ENCODE measurements at places on chromosomes 11 and 22. TPM values are rescaled to one million over a fixed set of nuclear protein-coding genes. Genes with fewer than 3 reads are reported as not detected.

GRCh38 chr11:94834911-94835593 lies 66.9 kb downstream of the AMOTL1 start:
- DNase-seq, result no peak

DNA sequence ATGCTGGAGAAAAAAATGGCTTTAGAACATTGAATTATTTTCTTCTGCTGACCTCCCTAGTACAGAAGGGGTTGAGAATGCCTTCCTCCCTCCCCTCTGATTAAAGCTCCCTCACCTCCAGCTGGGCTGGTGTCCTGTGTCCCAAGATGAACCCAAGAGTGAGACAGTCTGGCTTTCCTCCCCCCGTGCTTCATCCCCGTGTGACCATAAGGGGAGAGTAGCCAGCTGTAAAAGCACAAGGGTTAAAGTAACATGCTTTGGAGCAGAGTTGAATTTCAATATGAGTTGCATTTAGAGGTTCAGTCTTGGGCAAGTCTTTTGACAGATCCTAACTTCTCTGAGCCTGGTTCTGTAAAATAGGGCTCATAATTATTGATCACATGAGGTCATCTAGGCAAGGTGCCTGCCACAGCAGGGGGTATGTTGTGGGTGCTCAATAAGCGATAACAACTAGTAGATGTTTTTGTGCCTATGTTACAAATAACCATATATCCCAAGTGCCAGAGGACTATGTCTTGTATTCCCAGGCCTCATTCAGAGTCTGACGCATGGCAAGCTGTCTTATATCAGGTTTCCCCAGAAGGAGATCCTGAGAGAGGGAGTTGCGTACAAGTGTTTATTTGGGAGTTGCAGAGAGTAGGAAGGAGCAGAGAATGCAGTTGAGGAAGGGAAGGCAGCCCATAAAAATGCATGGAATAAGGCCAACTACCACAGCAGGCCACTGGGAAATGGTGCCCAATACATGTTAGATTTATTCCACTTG lies 4.1 kb downstream of the PRG2 start:
- DNase-seq, result no peak

DNA sequence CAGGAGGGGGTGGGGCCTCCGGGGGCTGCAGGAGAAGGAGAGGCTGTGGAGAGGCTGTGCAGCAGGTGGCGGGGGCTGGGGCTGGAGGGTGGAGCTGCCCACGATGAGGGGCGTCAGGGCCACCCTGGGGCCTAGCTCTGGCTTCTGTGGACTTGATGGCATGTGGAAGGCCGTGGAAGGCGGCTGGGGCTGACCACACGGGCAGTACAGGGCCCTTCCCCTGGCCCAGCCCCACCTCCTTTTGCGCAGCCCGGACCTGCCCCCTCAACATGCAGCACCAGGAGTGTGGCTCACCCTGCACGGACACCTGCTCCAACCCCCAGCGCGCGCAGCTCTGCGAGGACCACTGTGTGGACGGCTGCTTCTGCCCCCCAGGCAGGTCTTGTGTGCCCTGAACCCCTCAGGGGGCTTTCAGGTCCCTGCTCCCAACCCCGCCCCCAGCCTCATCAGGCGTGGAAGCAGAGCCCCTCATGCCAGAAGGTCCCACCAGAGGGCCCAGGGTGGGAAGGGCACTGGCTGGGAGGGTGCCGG lies 6.1 kb downstream of the MUC5B start:
- DNase-seq, result peak; percentile 39

- DNase-seq, result no peak
Measured at GRCh38 chr11:47377571-47378009, 757 bp downstream of the SPI1 start.

- DNase-seq, result peak; percentile 55
Measured at GRCh38 chr11:2202071-2202899, 30.7 kb upstream of the TH start.

DNA sequence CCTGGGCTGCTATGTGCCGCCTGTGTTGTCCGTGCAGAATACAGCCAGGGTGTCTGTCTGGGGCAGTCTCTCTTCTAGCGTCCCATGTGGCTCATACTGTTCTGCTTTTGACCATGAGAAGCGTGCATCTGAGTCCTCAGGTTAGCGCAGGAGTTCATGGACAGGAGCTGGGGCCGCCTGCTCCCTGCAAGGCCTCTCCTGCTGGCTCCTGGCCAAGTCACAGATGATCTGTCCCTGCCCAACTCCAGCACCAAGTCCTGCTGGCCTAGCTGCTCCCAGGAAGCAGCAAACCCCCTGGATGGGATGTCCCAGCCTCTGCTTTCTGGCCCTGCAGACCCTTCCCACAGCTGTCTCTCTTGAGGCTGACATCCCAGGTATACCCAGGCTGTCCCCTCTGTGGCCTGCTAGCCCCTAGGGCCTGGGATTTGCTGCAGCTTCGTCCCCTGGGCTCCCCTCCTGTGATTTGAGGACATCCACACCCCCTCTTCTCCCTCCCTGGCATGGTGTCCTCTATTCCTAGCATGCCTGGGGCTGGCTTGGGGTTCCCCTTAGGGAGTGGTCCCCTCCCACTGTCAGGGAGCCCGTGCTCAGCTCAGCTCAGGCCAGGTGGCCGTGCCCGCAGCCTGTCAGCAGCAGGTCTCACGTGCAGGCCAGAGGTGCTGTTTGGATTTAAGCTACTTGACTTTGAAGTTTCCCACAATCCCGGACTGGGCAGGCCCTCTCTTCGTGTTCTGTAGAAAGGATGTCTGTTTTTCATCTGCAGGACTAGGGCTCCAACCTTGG lies 17.8 kb downstream of the PRR5 start:
- peak; percentile 74 for DNase-seq

GRCh38 chr22:49692499-49693225 lies 135.0 kb downstream of the BRD1 start:
- DNase-seq, result no peak

DNA sequence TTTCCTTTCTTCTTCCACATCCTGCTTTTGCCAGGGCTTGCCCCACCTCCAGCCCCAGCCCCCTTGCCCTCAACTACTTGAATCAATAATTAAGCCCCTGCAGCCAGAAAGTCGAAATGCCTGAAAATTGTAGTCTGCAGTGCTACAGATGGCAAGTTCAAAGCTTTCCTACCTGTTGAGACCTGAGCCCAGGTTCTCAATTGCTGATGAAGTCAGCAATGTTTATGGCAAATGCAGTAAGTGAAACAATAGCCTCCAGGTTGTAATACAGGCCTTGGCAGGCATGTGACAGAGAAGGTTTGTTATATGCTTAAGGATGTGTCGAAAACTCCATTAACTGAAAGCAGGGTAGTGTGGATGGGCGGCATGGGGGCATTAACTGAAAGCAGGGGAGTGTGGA lies 181.1 kb upstream of the SESN3 start:
- no peak for DNase-seq

DNA sequence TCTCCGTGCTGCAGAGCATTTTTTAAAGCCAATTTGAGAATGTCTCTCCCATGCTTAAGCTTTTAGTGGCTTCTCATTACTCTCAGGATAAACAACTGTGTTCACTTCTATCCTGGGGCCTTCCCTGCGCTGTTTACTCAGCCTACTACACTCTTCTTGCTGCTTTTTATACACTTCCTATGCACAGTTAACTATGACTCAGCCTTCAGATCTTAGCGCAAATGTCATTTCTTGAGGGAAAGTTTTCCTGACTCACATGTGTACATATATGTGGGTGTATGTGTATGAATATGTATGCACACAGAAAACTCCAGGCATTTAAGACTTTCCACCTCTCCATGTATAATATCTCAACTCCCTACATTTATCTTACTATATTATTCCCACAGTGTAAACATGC lies 9.8 kb downstream of the THAP12 start:
- no peak for DNase-seq

GRCh38 chr22:49849161-49850020 lies 4.3 kb upstream of the ZBED4 start:
- no peak for DNase-seq

GRCh38 chr11:86800960-86801272 lies 574 bp downstream of the PRSS23 start:
- DNase-seq, result no peak

DNA sequence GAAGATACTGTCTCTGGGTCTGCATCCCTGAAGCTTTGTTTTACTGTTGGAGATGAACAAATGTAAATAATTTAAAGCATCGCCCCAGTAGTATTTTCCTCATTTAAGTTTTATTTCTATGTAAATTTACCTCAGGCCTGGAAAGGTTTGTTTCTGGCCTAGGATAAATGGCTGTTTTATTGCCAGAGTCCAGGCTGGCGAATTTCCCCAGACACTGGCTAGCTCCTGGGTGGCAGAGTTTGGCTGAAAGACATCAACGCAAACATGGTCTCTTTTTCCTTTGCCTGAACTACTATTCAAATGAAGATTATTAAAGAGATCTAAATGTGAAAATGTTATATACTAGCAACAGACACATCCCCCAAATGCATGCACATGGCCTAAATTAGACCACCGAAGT lies 136.7 kb upstream of the SESN3 start:
- DNase-seq, result no peak

DNA sequence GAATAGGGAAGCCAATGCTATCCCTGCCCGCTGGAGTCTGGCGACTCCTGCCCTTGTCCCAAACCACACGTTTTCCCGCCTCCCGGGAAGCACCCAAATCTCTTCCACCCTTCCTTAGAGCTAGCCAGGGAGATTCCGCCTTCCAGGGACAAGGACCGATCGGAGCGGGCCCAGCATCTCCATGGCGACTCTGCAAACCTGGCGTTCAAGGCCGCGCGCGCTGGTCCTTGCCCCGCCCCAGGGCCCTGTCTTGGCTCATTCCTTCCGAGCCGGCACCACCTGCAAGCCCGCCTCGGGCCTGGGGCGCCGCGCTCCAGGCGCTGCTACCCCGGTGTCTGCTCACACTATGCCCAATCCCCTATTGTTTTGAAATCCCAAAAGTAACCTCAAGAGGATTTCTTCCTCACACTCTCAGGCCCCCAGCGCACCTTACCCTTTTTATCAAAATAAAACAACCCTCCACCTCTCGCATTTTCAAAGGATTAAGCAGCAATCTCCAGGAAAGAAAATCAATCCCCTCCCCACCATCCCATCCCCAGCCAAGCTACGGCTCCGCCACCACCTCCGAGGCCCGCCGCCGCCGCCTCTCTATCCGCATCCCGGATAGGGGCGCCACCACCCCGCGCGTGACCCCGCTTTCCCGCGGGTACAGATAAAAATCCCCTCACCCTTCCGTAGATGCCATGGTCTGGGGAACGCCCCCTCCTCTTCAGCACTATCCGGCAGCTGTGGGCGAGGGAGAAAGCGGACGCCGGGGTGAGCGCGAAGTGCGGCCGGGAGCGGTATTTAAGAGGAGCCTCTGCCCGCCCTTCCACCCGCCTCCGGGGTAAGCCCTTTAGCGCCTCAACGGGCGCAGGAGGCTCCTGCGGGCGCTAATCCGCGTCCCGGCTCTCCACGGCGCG lies 825 bp downstream of the SLC1A2 start:
- no peak for DNase-seq

- DNase-seq, result no peak
Measured at GRCh38 chr11:89463266-89463780, 27.9 kb downstream of the NOX4 start.

GRCh38 chr22:42368379-42369249 lies 63.6 kb downstream of the NFAM1 start:
- DNase-seq, result peak; percentile 67

GRCh38 chr11:27679136-27680015 lies 20.9 kb downstream of the BDNF start:
- no peak for DNase-seq

GRCh38 chr22:19984201-19984753 lies 32.3 kb downstream of the ARVCF start:
- DNase-seq, result peak; percentile 50

GRCh38 chr11:62770778-62771143 lies 435 bp upstream of the TAF6L start:
- DNase-seq, result no peak

DNA sequence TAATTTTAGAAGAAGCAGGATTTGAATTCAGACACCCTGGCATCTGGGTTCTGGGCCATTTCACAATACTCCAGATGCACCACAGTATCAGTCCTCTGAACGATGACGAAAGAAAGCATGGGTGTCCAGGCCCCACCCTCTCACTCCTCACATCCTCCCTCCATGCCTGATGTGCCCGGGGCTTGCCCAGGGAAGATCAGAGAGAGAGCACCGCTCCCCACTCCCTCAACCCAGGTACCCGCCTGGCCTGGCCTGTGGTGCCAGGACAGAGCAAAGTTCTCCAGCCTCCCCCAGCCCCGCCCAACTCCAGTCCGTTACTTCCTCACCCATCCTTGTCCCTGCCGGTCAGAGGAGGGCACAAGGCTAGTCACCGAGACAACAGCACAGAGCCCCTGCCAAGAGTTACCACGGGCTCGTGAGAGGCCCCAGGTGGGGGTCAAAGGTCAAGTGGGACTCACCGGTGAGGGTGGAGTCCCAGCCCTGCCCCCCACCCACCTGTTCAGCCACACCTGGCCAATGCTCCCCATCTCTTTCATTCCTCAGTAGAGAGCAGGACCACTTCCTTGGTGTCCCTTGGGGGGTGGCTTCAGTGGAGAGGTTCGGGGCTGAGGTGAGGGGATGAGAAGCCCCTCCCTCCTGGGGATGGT lies 8.1 kb downstream of the BCL9L start:
- DNase-seq, result peak; percentile 96

DNA sequence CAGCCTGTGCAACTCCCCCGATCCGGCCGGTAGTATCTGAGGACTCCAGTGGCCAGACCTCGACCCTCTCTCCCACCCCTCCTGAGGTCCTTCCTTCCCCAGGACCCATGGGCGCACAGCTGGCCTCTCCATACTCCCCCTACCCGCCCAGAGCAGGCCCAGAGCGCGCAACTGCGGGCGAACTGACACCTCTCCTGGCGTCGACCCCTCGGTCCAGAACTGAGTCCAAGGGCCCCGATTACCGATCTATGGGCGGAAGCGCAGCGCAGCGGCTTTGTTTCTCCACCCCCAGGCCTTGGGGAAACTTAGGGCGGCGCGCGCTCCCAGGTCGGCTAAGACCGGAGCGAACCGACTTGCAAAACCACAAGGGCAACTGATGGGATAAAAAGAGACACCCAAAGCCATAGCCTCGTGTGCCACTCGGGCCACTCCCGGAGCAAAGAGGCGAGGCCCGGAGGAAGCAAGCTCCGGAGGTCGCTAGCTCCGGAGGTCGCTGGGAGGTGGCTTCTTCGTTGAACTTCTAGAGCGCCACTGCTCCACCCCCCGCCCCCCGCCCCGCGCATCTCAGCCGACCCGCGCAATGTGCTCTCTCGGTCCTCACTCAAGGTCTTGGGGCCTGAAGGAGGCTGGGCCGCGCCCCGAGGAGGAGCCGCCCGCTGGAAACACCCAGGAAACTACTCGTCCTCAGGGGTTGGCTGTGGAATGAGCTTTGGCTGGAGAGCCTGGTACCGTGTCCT lies 9.8 kb upstream of the ALX4 start:
- DNase-seq, result no peak

The RAG1 gene
- total RNA-seq, result 0.81 TPM

The CTSW gene
- total RNA-seq, result 1.3 TPM

The OR5B21 gene
- total RNA-seq, result not detected

The MS4A6A gene
- total RNA-seq, result 42.4 TPM

The SLC17A6 gene
- not detected for total RNA-seq

The CDC42BPG gene
- total RNA-seq, result 0.98 TPM

The SEC14L3 gene
- total RNA-seq, result not detected

The C22orf31 gene
- total RNA-seq, result not detected

The UBQLNL gene
- not detected for total RNA-seq

The GLYATL1B gene
- not detected for total RNA-seq

The SEPTIN3 gene
- 0.16 TPM for total RNA-seq

The SCUBE2 gene
- 1.1 TPM for total RNA-seq

The RAC2 gene
- total RNA-seq, result 7.0 TPM

The SYT7 gene
- total RNA-seq, result 69.4 TPM
